ENCODE measurements at places on chromosomes 7 and 10.

DNA sequence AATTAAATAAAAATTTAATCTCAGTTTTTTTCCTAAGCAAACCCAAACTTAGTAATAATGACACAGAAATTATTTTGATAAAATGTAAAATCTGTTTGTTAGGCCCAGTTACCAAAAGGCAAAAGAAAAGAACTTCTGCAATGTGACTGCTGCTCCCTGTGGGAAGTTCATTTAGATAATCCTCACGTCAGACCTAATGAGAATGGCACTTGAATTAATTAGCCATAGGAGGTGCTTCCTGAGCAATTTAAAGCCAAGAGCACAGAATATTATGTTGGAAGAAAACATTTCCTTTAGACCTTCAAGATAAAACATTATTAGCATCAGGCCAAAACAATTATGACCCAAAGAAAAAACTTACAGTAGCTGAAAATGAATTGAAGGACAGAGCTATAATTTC lies 19.4 kb downstream of the SPAM1 start:
- DNase-seq: no peak

DNA sequence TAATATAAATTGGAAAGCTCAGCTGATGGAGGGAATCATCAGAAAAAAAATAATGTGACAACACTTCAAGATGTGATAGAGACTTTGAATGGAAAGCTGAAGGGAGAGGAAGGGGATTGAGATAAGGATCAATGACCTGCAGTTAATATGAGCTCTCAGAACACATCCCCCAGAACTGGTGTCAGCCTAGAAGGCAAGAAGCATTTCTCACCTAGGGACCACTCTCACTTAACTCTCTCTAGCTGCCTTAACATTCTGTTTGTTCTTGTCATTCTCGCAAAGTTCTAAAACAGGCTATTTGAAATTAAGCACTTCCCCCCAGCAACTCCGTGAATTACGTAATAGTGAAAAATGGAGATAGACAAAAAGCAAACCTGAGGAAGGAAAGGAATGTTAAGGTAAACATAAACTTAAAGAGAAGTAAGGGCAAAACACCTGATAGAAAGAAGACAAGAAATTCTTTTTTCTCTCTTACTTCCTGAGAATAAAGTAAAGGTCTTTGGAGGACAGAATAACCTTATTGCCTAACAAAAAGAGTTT lies 1.2 kb upstream of the MPP7 start:
- no peak for DNase-seq

- no peak for DNase-seq
These were observed 266.3 kb upstream of the ZMIZ1 start for GRCh38 chr10:78802431-78802830.

DNA sequence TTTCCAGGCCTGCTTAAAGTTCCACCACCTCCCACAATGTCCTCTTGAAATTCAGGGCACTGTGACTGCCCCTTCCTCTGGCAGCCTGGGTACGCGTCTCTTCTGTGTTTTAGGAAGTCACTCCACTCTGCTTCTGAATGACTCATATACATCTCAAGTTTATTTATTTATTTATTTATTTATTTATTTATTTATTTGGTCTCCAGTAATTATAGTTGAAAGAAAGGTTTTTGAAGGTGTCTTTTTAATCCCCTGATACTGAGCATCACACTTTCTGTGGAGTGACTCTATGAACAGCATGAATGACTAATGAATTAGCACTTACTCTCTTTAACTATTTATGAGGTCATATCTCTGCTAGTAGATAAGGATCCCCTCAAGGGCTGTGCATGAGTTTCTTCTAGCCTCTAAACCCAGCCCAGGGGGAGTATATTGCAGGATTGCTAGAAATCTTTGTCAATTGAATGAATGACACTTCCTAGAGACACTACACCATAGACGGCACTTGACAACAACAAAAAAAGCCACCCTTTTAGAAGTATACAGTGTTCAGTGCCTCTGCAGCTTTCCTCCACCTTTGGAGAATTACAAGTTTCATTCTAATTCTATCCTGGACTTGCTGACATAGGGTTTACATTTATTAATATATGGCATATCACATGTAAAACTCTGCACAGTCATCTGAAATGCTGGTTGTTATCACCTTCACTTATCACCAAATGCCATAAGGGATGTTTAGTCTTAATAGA lies 2.1 kb downstream of the MACC1 start:
- no peak for DNase-seq

GRCh38 chr10:70982443-70982842 lies 94.1 kb upstream of the PCBD1 start:
- no peak for DNase-seq

DNA sequence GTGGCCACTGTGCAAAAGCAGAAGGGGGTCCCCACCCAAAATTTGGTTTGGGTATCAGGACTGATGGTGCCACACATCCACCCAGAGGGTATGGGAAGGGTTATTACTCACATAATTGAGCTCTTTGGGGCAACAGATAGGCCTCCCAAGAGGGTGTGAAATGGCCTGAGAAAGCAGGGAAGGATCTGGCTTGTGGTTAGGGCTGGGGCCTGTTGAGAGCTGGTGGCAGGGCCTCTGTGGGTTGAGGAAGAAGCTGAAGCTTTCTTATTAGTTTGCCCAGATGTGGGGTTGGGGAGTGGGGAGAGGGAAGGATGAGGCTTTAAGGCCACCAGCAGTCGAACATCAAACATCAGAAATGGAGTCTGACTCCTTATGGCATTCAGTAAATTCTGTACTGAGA lies 18.3 kb upstream of the MKI67 start:
- no peak for DNase-seq

DNA sequence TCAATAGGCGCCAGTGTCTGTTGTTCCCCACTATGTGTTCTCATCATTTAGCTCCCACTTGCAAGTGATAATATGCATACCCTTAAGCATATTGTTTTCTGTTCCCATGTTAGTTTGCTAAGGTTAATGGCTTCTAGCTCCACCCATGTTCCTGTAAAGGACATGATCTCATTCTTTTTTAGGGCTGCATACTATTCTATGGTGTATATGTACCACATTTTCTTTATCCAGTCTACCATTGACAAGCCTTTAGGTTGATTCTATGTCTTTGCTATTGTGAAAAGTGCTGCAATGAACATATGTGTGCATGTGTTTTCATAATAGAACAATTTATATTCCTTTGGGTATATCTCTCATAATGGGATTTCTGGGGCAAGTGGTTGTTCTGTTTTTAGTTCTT lies 77.8 kb upstream of the PLXDC2 start:
- no peak for DNase-seq

DNA sequence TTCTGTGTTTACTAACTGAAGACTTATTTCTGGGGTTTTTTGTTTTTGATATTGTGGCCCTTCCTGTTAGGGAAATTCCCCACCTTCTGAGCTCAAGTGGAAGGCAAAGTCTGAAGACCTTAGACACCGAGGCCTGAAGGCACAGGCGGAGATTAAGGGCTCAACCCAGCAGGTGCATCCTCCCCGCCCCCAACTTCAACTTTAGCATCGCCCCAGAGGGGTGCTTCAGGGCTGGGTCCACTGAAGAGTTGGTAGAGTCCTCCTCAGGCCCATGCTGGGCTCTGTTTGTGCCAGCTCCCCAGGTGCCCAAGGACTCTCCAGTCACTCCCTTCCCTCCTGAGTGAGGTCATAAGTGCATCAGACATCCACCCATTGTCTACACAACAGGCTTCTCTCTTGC lies 9.4 kb upstream of the PPIA start:
- DNase-seq: no peak

- no peak for DNase-seq
These were observed 123.0 kb upstream of the SP4 start for GRCh38 chr7:21304808-21305375.

- no peak for DNase-seq
These were observed 69.0 kb downstream of the PRSS58 start for GRCh38 chr7:142188846-142189245.

DNA sequence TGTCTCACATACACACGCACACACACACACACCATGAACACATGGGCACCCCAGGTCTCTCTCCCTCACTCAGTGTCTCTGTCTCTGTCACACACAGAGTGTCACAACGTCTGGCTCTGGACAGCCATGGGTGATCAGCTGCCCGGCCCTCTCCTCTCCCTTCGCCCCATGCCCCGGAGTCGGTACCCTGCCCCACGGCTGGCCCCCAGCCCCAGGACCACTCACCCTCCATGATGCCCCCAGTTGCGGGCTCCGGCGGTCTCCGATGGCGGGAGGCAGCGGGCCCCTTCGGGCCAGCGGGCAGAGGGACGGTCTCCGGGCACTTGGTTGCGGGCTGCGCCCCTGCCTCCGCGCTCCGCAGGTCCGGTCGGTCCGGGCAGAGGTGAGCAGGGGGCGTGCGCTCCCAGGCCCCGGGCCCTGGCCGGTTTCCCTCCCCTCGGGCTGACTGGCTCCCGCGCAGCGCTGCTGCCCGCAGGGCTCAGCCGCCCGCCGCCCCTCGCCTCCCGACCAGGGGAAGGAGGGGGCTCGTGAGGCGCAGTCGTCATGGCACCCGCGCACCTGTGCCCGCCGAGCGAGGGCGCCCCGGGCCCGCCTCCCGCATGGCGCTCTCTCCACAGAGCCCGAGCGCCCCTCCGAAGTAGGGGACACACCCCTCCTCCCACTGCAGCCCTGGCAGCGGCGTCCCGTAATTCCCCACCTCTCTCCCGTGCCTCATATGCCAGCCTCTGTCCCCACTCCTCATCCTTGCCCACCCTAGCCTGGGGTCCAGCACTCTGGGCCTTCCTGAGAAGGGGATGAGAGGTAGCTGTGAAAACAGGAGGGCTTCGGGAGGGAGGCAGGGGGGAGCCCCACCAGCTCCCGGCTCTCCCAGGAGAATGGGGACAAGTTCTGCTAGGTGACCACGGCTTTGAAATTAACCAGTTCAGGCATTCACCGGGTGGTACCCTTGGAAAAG lies at the start of gene NPFFR1:
NPFFR1 (minus strand) TSS at position 560 of the 955 bp plus-strand sequence; CDS start at position 232, 328 bp downstream.
- no peak for DNase-seq

DNA sequence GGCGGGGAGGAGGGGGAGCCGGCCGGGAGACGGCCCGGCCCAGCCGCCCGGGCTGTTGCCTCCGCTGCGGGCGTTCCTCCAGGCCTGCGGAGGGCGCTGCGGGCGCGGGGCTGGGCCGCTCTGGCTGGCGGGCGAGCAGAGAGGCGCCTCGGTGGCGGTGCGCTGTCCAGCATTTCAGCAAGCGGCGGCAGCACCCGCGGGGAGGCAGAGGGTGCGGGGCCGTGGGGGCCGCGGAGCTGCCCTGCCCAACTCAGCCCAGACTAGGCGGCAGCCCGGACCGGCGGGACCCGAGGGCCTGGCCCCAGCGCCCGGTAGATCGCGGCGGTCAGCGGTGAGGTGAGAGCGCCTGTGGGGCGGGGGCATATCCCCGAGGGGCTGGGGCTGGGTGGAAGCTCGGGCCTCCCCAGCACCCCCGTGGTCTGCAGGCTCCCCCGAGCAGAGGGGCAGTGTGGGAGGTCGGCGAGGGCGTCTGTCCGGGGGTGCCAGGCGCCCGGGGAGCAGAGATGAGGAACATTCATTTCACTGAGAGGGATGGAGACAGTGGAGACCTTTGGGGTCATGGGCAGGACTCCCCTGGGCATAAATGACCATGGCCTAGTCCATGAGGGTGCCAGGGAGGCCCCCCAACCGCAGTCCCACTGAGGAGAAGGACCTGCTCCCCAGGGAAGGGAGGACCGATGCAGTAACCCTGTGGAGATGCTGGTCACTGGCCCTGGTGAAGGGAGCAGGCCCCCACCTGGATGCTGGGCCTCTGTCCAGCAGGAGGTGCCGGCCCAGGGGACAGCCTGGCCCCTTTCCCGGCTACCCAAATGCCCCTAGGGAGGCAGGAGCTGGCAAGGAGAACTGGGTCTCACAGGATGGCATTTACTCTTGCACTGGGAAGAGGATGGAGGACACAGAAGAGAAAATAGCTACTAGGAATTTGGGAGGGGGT lies at the start of gene SRRM3:
SRRM3 (plus strand) TSS at position 165 of the 934 bp plus-strand sequence. CDS start 33,171 bp downstream, outside the sequence.
- peak; percentile 81 for DNase-seq

GRCh38 chr7:141071260-141071854 lies 2.5 kb upstream of the TMEM178B start:
- peak; percentile 59 for DNase-seq

GRCh38 chr10:101495324-101495925 lies 92.6 kb downstream of the POLL start:
- DNase-seq: peak; percentile 11

DNA sequence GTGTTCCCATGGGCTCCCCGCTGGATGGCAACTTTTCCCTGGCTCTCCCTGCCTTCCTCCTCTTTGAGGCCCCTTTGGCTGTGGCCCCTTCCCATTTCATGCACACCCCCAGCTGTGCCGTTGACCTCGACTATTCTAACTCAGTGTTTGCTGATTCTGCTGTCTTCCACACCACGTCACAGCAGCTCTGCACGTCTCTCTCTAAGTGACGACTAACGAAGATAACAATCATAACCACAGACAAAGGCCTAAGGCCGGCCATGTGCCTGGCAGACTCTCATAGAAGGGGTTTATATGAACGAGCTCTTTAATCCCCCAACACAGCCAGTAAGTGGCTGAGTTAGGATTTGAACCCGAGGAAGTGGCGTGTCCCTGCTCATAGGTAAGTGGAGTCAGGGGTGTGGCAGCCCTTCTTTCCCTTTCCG lies 151.5 kb upstream of the SHH start:
- DNase-seq: no peak

DNA sequence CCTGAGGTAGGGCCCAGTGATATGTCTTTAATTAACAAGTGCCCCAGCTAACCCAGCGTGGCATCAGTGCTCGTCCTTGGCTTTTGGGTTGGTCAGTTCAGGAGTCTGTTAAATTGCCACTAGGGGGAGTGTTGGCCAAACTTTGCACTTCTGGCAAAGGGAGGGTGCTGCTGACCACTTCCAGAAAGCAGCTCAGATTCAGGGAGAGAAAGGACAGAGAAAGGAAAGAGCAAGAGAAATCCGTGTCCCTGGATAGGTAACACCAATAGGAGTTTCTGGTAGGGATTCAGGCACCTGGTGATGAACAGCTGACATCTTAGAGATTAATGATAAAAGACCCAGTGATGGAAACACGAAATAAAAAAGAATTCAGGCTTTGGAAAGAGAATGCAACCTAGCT lies 243.1 kb upstream of the AOAH start:
- peak; percentile 75 for DNase-seq

GRCh38 chr10:5470062-5470751 lies 29.2 kb downstream of the CALML5 start:
- DNase-seq: no peak

DNA sequence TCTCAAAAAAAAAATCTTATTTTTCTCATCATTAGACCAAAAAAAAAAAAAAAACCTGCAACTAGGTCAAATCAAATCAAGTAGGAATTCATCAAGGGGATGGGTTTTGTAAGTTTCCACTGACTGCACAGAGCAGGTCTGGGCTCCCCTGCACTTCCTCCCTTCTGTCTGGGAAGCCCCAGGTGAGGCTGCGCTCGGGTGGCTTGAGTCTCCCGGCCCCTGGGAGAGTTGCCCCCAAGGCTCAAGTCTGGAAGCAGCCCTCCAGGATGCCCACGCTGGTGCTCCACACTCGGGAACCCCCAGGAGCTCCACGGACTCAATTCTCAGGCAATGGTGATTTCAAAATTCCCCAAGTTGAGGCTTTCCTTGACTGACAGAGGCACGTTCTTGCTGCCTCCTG lies 41.7 kb upstream of the RBM33 start:
- DNase-seq: no peak

- no peak for DNase-seq
These were observed 308.3 kb upstream of the IGFBP3 start for GRCh38 chr7:46229409-46229808.

Data from left lung (tissue), 14 donors.